ENCODE measurements at places on chromosomes 4 and X.

- no peak for DNase-seq
These were observed 1.8 kb upstream of the RENBP start for GRCh38 chrX:153945956-153946943.

GRCh38 chr4:56651056-56651350 lies 30.1 kb downstream of the HOPX start:
- DNase-seq = no peak

DNA sequence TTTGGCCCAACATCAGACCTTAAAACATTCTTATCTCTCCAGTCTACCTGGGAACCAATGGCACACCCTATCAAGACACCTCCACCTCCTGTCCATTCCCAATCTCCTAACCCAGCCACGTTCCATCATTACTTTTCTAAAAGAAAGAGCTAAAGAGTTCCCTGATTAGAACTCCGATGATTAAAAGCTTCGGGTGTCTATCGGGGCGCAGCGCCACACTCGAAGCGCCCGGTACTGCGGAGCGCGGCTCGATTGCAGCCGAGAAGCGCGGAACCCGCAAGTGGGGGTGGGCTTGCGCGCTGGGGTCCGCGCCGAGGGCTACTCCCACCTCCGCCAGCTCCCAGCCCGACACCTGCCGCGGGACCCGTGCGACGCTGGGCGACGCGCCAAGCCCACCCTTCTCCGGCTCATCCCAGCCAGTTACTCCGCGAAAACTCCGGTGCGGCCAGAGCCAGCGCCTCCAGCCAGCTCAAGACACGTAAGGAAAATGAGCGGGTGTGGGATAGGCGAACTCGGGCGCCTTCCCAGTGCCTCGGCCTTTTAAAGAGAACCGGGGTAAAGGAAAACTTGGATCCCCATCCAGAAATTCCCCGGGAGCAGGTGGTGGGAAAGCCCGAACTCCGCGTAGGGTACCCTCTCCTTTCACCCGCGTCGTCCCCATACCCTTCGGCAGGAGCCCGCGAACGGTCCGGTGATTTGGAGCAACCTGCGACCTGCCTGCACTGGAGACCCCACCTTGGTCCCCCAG lies 593 bp downstream of the NPY1R start:
- no peak for DNase-seq

DNA sequence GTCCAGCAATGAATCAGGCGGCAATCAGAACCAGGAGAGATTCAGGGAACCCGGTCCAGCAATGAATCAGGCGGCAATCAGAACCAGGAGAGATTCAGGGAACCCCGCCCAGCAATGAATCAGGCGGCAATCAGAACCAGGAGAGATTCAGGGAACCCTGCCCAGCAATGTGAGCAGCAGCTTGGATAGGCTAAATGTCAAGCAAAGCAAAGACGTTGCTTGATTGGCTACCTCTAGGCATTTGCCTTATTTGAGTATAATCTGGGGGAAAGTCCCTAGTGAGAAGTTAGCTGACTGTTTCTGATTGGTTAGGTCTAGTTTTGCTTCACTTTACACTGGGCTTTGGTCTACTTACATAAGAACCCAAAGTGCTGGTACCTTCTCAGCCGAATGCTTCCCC lies 1212.2 kb upstream of the TENM3 start:
- DNase-seq = no peak

- no peak for DNase-seq
These were observed 82.1 kb downstream of the ALPK1 start for GRCh38 chr4:112379306-112379705.

DNA sequence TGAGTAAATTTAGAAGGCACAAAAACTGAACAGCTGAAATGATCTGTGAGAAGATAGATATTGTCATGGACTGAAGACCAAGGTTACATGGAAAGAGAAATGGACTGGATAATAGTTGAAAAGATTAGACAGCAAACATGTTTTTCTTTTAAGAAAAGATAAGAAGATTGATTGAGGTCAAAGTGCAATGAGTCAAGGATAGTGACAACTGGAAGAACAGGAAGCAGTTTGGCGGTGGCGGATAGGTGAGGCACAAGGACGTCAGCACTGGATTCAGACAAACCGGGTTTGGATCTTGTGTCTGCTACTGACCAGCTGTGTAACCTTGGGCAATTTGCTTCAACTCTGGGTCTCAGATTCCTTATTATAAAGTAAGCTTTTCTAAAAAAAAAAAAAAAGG lies 2.0 kb upstream of the HPGD start:
- no peak for DNase-seq

DNA sequence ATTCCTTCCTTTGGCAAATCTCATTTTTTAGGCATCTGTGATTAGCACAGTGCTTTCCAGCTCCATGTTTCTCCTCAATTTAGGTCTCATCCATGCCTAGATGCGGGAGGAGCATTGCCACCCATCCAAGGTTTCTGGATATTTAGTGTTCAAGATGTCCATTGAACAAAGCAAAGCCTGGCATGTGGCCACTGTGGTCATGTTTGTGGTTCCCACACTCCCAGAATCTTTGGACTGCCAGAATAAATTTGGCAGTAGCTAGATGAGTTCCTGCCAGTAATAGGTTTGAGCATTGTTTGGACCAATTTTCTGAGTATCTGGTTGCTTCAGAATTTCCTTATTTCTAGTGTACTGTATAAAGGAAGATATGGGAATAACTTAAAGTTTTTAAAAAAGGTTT lies 1124.1 kb downstream of the ADGRL3 start:
- no peak for DNase-seq

DNA sequence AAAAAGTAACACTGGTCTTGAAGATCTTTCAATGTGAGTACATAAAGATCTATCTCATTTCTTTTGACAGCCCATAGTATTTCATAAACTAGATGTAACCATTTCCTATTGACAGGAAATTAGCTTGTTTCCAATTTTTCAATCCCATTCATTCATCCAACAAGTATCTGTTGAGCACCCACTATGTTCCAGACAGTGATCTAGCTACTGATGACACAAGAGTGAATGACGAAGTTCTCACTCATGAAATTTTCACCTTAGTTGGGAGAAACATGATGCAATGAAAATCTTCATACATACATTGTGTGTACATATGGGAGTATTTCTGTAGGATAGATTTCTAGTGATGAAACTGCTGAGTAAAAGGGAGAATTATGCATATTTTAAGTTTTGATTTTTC lies 1.7 kb downstream of the CD38 start:
- no peak for DNase-seq

DNA sequence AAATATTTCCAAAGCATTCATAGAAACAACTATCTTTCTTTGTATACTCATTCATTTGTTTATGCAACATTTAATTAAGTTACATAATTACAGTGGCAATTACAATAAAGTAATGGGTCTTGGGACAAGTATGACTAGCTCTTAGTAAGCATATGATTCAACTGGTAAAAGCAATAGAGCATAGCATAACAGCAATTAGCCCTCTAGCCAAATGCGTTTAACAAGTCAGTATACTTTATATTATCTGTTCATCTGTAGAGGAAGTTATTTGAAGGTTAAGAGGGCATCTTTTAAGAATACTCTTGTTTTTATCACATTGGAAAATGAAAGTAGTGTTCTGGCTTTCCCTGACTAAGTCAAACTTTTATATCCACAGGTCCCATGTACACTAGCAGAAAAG lies 198.1 kb upstream of the UGT8 start:
- DNase-seq = no peak

DNA sequence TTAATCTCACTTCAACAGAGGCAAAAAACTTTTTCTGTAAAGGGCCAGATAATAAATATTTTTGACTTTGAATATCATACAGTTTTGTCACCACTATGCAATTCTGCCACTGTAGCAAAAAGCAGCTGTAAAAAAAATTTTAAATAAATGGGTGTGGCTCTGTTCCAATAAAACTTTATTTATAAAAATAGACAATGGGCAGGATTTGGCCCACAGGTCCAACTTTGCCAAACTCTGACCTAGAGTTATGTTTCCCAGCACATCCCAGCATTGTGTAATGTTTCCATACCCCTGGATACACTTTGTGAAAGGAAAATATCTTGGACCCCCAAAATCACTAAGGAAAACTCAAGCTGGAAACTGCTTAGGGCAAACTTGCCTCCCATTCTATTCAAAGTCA lies 94.9 kb upstream of the USP38 start:
- no peak for DNase-seq

DNA sequence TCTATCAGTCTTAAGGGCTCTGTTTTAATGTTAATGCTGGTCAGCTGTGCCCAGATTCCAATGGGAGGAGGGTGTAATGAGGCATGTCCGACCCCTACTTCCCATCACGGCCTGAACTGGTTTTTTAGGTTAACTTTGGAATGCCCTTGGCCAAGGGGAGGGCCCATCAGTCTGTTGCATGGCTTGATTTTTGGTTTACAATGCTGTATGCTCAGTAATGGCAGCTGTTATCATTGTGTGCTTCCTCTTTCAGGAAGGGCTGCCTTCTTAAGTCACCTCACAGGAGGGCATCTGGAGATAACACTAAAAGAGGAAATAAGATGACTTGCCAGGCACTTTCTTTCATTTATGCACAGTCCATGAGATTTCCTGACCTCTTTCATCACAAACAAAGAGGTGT lies 36.3 kb downstream of the ATXN3L start:
- DNase-seq = peak; percentile 48
